GM23248 (cell line): ENCODE measurements at places on chromosomes 5 and 9. TPM values are rescaled to one million over a fixed set of nuclear protein-coding genes. Genes with fewer than 3 reads are reported as not detected.

FST gene
- polyA plus RNA-seq, result 56.0 and 85.0 TPM in 2 replicates

PCAT7 gene
- polyA plus RNA-seq, result not detected in 2 replicates

GABRA1 gene
- polyA plus RNA-seq, result not detected in 2 replicates

PTTG1 gene
- 94.9 and 96.0 TPM in 2 replicates for polyA plus RNA-seq

BAG1 gene
- 48.7 and 49.7 TPM in 2 replicates for polyA plus RNA-seq

SLC6A18 gene
- polyA plus RNA-seq, result not detected in 2 replicates

PCDHB16 gene
- polyA plus RNA-seq, result 4.8 and 5.0 TPM in 2 replicates

GCNT1 gene
- 15.2 and 16.6 TPM in 2 replicates for polyA plus RNA-seq

DRD1 gene
- not detected in 2 replicates for polyA plus RNA-seq

REEP2 gene
- polyA plus RNA-seq, result 8.6 and 9.4 TPM in 2 replicates

HCN1 gene
- polyA plus RNA-seq, result not detected in 2 replicates

TEK gene
- polyA plus RNA-seq, result 4.3 and 5.0 TPM in 2 replicates

IL13 gene
- polyA plus RNA-seq, result not detected in 2 replicates

NTNG2 gene
- polyA plus RNA-seq, result 0.11 and 0.13 TPM in 2 replicates

SPOCK1 gene
- polyA plus RNA-seq, result 471 and 532 TPM in 2 replicates

NOTCH1 gene
- polyA plus RNA-seq, result 1.5 TPM in 2 replicates

PCDHB10 gene
- polyA plus RNA-seq, result 0.86 and 1.3 TPM in 2 replicates

BTNL8 gene
- polyA plus RNA-seq, result not detected in 2 replicates

GPR150 gene
- 0.25 and 0.35 TPM in 2 replicates for polyA plus RNA-seq

C8G gene
- polyA plus RNA-seq, result 0.49 TPM in 1 of 2 replicates, not detected in the other

GGTA1 gene
- polyA plus RNA-seq, result not detected in 2 replicates

GARIN3 gene
- polyA plus RNA-seq, result not detected in 2 replicates

HBEGF gene
- polyA plus RNA-seq, result 4.5 and 4.9 TPM in 2 replicates

CD74 gene
- 2.7 and 6.1 TPM in 2 replicates for polyA plus RNA-seq

PDE8B gene
- polyA plus RNA-seq, result 0.33 and 0.40 TPM in 2 replicates

SSNA1 gene
- polyA plus RNA-seq, result 93.1 and 100 TPM in 2 replicates

ABCA2 gene
- 20.5 and 21.1 TPM in 2 replicates for polyA plus RNA-seq

SPINK4 gene
- not detected in 2 replicates for polyA plus RNA-seq

TRIM7 gene
- 2.5 and 3.1 TPM in 2 replicates for polyA plus RNA-seq

EQTN gene
- not detected in 2 replicates for polyA plus RNA-seq
